GDM1 (cell line): ENCODE measurements at places on chromosomes 5 and 9.

- DNase-seq = no peak
Measured at GRCh38 chr5:43192558-43193180, 644 bp downstream of the NIM1K start.

GRCh38 chr5:155299386-155300005, 285.9 kb downstream of the KIF4B start:
- no peak for DNase-seq

DNA sequence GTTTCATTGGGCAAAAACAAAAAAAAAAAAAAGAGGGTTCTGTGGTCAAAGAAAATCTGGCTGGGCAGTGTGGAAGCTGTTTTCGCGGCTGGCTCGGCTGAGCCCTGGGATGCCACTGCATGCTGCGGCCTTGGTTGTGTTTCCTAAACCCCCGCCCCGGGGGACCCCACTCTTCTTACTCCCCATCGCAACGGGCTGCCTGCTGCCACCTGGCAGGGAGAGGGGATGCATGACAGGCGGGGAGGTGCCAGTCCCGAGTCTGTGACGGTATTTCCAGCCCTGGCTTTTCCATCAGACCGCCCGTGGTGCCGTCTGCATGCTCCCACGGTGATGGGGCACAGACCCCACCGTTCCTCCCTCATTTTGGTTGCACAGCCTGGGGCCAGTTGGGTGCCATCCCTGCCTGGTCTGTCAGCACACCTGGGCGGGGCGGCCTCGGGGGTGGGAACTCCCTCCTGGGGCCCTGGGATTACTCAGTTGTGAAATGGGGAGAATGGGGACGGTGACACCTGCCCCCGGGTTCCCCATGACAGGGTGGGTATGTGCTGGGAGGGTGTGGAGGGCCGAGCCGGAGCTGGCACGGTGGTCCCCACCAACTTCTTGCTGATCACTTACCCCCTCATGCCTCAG, 101.0 kb downstream of the RXRA start:
- DNase-seq = no peak

- DNase-seq = no peak
Measured at GRCh38 chr5:21398511-21398910, 1410.5 kb upstream of the CDH18 start.

GRCh38 chr5:74927336-74927735, 61.1 kb upstream of the FAM169A start:
- DNase-seq = no peak

- no peak for DNase-seq
Measured at GRCh38 chr5:58016877-58017276, 443.0 kb downstream of the PLK2 start.

DNA sequence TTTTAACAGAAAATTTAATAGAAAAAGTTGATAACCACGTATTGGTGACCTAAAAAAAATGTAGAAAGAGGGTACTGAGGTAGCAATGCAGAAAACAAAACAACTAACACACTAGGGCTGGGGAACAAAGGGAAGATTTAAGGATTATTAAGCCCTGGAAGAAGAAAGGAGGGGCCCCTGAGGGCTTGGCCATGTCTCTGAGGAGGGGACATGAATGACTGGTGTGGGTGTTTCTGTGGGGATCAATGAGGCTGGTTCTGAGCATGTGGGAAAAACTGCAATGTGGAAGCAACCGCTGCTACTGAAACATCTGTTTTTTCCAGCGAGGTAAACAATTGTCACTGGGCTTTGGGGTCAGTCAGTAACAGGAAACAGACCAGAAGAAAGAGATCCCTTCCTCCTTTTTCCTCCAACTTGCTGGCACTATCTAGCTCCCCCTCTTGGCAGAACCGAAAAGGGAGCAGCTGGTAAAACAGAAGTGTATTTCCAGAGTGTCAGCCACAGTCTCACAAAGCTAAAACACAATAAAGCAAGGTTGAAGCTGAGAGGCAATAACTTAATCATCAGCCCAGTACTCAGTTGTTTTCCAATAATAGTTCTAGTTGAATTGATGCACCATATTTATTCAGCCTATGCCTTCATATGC, 48.3 kb downstream of the ATPSCKMT start:
- DNase-seq = no peak

GRCh38 chr9:12538842-12539579, 154.2 kb upstream of the TYRP1 start:
- DNase-seq = no peak

DNA sequence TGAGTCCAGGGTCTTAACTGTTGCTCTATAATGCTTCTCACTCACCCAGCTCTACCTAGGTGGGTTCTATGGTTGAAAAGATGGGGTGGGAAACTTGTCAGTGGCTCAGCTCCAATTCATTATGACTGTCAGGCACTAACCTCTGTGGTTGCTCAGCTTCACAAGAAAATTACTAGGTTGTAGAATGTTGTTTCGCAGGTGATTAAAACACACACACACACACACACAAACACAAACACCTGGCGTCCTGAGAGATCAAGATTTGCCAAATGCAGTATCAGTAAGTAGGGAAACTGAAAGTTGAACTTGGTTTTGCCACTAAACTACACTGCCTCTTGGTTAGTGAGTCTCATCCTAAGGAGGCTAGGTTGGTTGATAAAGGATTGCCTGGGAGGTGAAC, 2.8 kb downstream of the MCCC2 start:
- DNase-seq = no peak

GRCh38 chr5:93894601-93895354, 153.4 kb upstream of the POU5F2 start:
- DNase-seq = no peak

DNA sequence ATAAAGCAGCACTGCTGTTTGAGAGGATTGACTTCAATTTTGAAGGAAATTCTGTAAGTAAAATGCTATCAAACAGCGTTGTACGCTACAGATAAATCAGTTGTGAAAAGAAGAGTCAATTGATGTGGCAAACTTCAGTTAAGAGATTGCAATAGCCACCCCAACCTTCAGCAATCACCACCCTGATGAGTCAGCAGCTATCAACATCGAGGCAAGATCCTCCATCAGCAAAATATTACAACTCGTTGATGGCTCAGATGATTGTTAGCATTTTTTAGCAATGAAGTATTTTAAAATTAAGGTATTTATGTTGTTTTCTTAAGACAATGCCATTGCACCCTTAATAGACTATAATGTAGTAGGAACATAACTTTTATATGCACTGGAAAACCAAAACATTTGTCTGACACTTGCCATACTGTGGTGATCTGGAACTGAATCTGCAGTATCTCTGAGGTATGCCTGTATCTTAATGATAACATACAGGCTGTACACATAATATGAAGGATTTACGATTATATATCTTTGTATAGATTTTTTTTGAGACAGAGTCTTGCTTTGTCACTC, 47.5 kb downstream of the VPS13A start:
- no peak for DNase-seq

DNA sequence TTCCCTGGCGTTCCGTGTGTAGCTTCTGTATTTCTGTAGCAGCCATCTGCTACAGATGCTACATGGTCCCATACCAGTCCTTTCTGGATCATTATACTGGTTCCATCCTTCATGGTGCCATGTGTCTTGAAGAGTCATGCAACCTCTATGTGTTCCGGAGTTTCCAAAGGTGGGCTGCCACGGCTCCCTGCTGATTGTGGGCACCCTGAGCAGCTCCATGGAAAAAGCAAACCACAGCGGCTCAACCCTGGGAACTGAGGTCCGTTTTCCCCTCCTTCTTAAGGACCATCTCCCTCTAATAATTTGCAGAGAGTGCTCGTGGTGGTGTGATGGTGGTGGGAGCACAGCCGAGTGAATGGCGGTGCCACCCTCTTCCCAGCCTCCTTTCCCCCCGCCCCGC, 600.4 kb downstream of the CCDC171 start:
- DNase-seq = no peak

- no peak for DNase-seq
Measured at GRCh38 chr5:67857502-67857901, 358.1 kb upstream of the PIK3R1 start.

- no peak for DNase-seq
Measured at GRCh38 chr9:123485216-123485615, 129.2 kb downstream of the CRB2 start.

GRCh38 chr9:134066913-134067851, 644 bp downstream of the BRD3 start:
- peak; percentile 26 for DNase-seq

- no peak for DNase-seq
Measured at GRCh38 chr9:83699615-83700014, 8.1 kb downstream of the UBQLN1 start.

DNA sequence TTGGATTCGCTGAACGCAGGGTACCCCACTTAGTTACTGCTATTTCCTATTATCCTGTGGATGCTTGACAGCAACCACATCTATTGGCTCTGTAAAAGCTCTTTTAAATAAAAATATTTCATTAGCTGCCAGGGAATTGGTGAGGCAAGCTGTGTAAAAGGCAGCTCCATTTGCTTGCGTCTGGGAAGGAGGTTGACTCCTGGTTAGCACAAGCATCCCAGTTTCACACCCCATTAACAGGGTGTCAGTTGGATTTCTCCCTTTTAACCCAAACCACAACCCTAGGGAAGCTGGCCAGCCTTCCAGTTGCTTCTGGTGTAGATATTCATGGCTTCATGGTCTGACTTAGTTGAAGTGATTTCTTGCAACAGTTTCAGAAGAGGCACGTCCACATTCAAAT, 151.0 kb downstream of the GPBP1 start:
- DNase-seq = no peak

DNA sequence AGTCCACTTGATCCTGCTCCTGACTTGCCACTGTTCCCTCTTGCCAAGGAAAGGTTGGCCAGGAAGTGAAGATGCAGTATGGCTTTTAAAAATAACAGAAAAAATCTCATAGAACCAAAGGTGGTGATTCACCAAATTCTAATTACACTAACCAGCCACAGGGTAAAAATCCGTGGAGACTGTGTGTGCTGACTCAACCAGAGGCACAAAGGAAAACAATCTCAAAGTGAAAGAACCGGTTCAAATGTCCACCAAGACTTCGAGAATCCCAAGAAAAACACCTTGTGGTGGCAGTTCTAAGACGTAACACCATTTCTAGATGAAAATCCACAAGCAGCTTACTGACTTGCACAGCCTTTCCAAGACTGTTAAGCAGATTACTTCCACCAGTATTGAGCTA, 279.1 kb downstream of the TLE1 start:
- DNase-seq = no peak

DNA sequence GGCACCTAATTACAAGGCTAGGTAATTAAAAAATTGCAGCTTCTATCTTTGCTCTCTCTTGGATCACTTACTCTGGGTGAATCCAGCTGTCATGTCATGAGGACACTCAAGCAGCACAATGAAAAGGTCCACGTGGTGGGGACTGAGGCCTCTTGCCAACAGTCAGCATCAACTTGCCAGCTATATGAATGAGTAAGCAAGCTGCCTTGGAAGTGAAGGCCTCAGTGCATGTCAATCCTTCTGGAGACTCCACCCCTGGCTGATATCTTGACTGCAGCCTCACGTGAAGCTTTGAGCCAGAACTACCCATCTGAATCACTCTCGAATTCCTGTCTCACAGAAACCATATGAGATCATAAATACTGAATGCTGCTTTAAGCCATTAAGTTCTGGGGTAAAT, 140.5 kb downstream of the SNX18 start:
- DNase-seq = no peak

- DNase-seq = no peak
Measured at GRCh38 chr9:38211002-38211401, 142.0 kb upstream of the SHB start.

DNA sequence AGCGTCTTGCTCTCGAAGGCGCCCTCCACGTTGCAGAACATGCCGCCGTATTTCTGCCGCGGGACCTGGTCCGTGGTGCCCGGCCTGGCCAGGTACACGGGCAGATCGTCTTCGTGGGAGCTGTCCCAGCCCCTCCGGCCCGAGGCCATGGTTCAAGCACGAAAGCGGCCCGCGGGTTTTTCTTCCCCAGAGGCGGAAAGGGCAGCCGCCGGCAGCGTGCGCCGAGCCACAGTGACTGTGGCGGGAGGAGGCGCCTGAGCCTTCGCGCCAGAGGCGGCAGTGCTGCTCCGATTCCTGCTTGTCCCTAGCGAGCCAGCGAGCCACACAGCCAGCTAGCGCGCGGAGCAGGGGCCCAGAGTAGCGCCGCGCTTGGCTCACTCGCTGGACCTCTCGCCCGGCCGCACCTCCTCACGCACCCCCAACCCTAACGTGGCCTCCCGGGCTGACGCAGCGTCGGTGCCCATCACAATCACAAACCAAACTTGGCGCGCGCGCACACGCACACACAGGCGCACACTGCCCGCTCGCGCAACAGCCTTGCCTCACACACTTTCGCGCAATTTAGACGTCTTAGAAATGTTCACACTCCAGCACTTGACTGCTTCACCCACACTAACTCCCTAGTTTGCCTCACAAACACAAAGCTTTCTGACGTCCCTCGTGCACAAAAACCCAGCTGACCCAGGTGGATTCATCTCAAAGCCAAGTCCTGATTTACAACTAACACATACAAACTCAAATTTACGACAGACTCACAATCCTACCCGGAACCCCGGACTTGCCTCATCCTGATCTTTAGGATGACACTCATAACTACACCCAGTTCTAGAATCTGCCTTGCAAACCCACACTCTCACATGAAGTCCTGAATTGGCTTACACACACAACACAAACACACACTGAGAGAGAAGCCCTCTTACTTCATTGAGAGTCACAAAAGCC, at the start of gene DPYSL3:
Gene DPYSL3, minus strand, starts transcription at position 359 of the 942 bp plus-strand sequence. Its CDS starts 210 bp downstream, at position 149.
- no peak for DNase-seq

DNA sequence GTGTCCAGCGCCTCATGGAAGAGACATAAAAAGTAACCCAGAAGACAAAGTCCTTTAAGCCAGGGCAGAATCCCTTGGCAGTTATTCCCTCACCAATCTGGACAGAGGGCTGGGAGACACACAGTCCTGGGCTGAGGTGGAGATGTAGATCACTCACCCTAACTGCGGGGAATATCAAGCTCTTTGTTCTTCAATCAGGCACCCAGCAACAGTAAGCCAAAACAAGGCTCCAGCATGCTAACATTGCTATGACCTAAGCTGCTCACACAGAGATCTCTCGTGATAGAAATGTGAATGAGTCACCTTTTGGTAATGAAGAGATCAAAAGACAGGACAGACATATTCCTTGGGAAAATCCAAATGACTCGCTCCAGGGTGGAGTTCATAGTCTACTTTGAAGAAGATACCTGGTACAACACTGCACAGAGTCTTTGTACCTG, 101.3 kb downstream of the FBN2 start:
- DNase-seq = no peak

- peak; percentile 49 for DNase-seq
Measured at GRCh38 chr9:126781186-126782052, 23.4 kb upstream of the ZBTB43 start.

DNA sequence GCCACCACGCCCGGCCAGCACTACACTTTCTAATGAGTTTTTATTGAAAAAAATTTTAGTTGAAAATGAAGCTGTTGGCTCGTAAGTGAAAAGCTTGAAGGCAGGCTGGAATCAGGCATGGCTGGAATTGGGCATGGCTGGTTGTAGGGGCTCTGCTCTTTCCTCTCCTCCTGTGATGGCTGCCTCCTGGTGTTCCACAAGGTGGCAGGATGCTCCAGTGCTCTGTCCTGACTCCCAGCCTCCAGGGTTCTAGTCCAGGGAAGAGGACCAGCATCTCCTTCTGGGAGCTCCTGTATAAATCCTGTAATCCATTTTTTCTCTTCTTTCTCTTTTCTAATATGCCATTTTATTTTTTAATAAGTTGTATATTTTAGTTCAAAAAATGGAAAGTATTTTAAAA, 57.2 kb upstream of the DHFR start:
- no peak for DNase-seq

GRCh38 chr9:1400983-1401382, 350.8 kb downstream of the DMRT2 start:
- DNase-seq = no peak

- no peak for DNase-seq
Measured at GRCh38 chr9:28808042-28808441, 1234.8 kb upstream of the C9orf72 start.

GRCh38 chr9:4346131-4346530, 46.3 kb upstream of the GLIS3 start:
- no peak for DNase-seq
